Renal pelvis (tissue), 12 donors: ENCODE measurements at places on chromosomes 6 and 20. TPM values are rescaled to one million over a fixed set of nuclear protein-coding genes. Genes with fewer than 3 reads are reported as not detected.

GRCh38 chr20:49515586-49515985, 33.1 kb upstream of the KCNB1 start:
- DNase-seq, result no peak

The WFDC12 gene
- not detected for polyA plus RNA-seq

The TBXT gene
- polyA plus RNA-seq, result not detected

The SLC25A27 gene
- 75.2 TPM for polyA plus RNA-seq

DNA sequence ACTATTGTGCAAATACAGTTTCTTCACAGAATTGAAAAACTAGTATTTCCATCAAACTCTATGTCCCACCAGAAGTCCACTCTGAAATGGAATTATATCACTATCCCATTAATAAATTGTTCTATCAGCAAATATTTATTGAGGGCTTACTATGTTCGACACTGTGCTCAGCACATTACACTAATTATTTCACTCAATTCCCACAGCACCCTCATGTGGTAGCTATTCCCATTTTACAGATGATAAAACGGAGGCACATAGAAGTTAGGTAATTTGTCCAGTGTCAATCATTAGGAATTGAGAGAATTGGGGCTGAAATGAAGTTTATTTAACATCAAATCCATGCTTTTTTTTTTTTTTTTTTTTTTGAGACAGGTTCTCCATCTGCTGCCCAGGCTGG, 52.5 kb downstream of the MKKS start:
- DNase-seq, result no peak

DNA sequence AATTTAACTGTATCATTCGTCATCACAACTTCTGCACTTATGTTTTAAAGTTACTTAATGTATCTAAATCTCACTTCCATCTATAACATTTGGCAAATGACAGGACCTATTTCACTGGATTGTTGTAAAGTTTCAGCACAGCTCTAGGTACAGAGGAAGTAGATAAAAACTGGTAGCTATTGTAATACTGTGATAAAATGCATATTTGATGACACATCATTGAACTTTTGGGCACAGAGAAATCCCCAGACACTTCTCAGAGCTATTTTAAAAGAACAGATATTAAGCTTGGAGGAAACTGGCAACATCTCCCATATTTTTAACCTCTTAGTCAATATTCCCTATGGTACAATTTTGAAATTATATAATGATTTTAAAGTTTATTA, 138.7 kb downstream of the RFPL4B start:
- no peak for DNase-seq

- no peak for DNase-seq
Observed at GRCh38 chr20:2398449-2398848, 17.7 kb downstream of the TGM6 start.

The RSPO4 gene
- polyA plus RNA-seq, result 3.3 TPM

DNA sequence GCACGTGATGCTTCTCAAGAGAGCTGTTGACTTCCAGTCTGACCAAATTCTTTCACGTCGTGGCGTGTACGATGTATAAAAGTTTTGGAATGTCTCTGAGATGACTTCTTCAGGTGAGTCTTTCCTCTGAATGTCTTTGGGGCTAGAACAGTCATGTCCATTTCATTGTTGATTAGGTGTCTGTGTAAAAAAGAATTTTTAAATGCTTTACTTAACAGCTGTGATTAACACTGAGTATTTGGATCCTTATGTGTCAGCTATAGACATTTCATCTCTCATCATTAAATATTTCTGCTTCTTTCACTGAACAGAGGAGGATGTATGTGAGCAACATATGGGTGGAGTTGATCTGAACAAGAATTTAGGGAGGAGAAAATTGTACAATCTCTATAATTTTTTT, 29.3 kb upstream of the KIF13A start:
- no peak for DNase-seq

The C20orf202 gene
- polyA plus RNA-seq, result 0.41 TPM
